M059J (cell line): ENCODE measurements at places on chromosomes 6 and 20. TPM values are rescaled to one million over a fixed set of nuclear protein-coding genes. Genes with fewer than 3 reads are reported as not detected.

RCAN2 gene
- 2.3 and 2.7 TPM in 2 replicates for total RNA-seq

MAPK13 gene
- total RNA-seq: 1.8 and 4.0 TPM in 2 replicates

JPH2 gene
- 16.4 and 39.3 TPM in 2 replicates for total RNA-seq

SLC35D3 gene
- total RNA-seq: not detected in 2 replicates

PAX1 gene
- total RNA-seq: not detected in 2 replicates

SLC16A10 gene
- total RNA-seq: 1.7 and 2.1 TPM in 2 replicates

FILIP1 gene
- total RNA-seq: 0.81 and 1.3 TPM in 2 replicates

HTR1E gene
- total RNA-seq: not detected in 2 replicates

NKX2-4 gene
- total RNA-seq: 0.86 and 1.2 TPM in 2 replicates

- peak; percentile 60 for DNase-seq
These were observed 103.1 kb upstream of the NAA20 start for GRCh38 chr20:19913927-19914614.

- no peak for DNase-seq
These were observed 139.6 kb upstream of the NOX3 start for GRCh38 chr6:155595284-155595683.

GRCh38 chr20:59781226-59781625 lies 152.2 kb downstream of the SYCP2 start:
- DNase-seq: no peak

DNA sequence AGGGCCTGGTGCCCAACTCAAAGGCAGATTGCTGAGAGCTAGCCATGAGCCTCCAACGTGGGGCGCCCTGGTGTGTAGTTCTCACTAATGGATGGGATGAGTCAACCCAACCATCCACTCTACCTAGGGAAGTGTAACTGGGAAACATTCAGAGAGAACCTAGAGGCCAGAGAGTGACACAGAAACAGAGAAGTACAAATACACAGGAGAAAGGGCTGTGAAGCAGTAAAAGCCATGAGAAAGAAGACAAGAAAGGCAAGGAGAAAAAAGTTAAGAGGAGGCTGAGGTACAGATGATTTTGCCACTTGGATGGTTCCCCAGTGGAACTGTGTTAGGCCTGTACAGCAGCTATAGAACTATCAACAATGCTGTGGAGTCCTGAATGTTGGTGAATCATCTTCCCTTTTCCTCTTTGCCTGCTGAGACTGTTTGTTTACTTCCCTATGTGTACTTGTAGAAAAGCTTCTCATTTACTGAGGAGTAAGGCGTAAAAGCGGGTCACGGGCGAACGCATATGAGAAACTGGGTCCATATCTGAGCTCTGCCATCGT lies 39.0 kb downstream of the MAN1A1 start:
- DNase-seq: no peak

GRCh38 chr20:49758781-49759180 lies 45.1 kb upstream of the B4GALT5 start:
- no peak for DNase-seq

GRCh38 chr6:158242071-158242606 lies 70.1 kb upstream of the TULP4 start:
- DNase-seq: no peak

- DNase-seq: peak; percentile 89
These were observed 26.0 kb downstream of the GPX6 start for GRCh38 chr6:28489366-28490204.

DNA sequence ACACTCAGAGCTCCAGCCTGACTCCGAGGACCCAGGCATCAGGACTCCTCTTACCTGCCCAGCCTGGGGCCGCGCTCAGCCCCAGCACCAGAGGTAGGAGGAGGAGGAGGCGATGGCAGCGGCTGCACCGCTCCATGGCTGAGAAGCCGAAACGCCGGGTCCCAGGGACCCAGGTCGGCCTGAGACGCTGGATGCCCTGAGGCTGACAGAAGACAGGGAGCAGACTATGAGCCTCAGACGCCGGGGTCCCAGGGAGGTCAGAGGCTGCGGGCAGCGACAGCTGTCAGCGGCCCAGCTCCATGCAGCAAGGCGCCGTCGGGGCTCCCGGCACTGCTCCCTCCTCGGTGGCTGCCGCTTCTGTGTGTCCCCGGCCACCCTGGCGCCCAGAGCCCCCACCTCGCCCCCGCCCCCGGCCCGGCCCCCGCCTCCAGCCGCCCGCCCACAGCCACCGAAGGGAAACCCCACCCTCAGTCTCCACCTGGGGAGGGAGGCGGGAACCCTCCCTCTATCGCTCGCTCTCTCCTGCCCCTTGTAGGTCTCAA lies at the start of gene COL11A2:
Gene COL11A2 (minus strand): TSS at position 363 of the 542 bp plus-strand sequence. CDS start 227 bp downstream, at position 136.
- DNase-seq: no peak

DNA sequence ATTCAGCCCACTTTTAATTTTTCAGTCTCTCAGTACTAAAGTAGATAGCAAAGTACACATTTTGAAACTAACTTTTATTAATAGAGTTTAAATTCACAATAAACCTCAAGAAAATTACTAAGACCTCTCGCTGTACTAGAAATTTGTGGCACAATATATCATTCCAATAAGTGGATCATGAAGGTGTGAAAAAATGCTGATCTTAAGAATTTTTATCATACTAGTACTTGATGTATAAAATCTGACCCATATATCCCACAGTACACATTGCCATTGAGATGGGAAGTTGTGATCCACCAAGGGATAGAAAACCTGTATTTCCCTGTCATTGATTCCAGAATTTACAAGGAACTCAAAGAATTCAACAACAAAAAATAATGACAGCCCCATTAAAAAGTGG lies 85.7 kb downstream of the DCDC2 start:
- no peak for DNase-seq

GRCh38 chr6:144405163-144405562 lies 120.0 kb downstream of the UTRN start:
- DNase-seq: peak; percentile 21

DNA sequence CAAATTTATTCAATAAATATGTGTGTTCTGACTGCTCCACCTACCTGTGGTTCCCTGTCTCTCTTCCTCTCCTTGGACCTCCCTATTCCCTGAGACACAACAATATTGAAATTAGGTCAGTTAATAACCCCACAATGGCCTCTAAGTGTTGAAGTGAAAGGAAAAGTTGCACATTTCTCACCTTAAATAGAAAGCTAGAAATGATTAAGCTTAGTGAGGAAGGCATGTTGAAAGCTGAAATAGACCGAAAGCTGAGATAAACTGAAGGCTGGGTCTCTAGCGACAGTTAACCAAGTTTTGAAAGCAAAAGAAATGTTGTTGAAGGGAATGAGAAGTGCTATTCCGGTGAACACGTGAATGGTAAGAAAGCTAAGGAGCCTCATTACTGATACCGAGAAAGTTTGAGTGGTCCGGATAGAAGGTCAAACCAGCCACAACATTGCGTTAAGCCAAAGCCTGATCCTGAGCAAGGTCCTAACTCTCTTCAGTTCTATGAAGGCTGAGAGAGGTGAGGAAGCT lies 34.1 kb downstream of the UST start:
- no peak for DNase-seq

GRCh38 chr20:5078399-5078958 lies 41.3 kb downstream of the PCNA start:
- DNase-seq: peak; percentile 63

DNA sequence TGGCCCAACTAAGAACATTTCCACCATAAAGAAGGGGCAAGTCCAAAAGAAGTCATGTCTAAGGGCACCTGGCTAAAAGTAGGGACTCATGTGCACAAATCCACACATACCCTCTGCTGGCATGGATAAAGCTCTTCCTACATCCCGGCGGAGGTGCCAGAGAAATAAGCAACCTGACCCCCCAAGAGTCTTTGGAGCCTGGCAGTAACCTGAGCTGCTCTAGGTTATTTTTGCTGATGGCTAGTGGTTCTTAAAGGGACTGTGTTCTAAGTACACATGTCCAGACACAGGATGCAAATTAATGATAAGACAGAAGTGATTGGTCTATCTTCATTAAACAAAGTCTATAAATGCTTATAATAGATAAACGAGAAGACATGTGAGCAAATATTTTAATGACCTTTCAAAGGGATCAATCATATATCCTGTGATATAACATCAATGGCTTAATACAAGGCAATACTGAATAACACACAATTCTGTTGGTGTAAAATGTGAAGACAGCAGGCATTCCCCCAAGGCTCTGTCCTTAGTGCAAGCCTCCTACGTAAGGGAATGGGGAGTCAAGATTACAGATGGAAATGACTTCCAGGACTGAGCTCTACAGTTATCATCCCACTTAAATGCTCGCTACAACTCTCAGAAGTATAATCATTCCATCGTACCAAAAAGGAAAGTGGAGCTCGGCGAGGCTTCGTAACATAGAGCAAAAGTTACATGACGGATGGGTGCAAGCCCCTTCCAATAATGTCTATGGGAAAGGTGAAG lies 52.5 kb downstream of the HIVEP2 start:
- no peak for DNase-seq

GRCh38 chr6:2020909-2021308 lies 224.5 kb downstream of the GMDS start:
- peak; percentile 66 for DNase-seq

DNA sequence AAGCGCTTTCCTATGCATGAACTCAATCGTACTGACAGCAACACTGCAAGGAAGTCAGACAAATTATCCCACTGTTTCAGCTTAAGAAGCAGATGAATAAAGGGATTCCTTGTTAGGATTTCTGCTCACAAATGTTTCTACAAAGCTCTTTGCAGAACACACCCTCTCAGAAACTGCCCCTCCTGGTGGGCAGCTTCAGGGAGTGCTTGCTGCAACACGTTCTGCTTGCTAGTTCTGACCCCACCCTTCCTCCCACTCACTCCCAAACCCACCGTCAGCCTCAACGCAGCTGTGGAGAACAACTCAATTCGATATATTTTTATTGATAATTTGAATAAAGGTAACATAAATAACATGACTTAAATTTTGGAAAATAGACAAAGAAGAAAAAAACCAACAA lies 250.8 kb upstream of the PRDM1 start:
- peak; percentile 51 for DNase-seq

GRCh38 chr6:12354499-12354898 lies 64.3 kb downstream of the EDN1 start:
- DNase-seq: peak; percentile 25

- peak; percentile 97 for DNase-seq
These were observed 86.3 kb upstream of the CARMIL1 start for GRCh38 chr6:25192590-25193459.

- no peak for DNase-seq
These were observed 2.0 kb downstream of the GLP1R start for GRCh38 chr6:39050453-39051112.

DNA sequence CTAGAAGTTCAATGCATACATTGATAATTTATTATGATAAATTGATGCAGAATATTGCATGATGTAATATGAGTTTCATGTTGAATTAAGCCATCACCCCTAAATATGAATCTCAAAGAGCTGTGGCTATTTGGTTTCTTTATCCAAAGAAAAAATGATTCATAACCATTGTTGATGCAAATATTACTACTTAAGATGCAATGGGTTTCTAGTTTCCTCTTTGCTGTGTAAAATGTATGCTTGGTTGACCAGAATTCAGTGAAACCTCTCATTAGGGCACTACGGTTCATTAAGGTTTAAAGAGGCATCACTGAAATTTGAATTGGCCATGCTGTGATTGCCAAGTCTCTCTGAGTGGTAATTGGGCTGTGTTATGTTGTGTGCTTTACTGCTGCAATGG lies 492.5 kb upstream of the FLRT3 start:
- DNase-seq: no peak

DNA sequence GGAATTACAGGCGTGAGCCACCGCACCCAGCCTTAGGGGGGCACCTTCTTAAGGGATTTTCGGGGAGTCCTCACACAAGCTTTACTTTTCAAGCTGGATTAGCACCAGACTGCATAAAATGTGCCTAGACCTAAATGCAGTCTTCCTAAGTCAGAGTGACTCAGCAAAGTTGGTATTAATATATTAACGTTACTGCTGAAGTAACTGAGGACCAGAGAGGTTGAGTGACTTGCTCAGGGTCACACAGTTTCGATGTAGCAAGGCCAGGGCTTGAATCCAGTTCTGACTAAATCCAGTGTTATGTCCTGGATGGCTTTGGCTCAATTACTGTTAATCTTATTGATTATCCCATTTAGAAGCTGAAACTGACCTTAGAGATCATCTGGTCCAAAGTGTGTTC lies 13.4 kb downstream of the EDEM2 start:
- DNase-seq: no peak

- DNase-seq: peak; percentile 90
These were observed 2.1 kb upstream of the HIVEP2 start for GRCh38 chr6:142946924-142947713.

DNA sequence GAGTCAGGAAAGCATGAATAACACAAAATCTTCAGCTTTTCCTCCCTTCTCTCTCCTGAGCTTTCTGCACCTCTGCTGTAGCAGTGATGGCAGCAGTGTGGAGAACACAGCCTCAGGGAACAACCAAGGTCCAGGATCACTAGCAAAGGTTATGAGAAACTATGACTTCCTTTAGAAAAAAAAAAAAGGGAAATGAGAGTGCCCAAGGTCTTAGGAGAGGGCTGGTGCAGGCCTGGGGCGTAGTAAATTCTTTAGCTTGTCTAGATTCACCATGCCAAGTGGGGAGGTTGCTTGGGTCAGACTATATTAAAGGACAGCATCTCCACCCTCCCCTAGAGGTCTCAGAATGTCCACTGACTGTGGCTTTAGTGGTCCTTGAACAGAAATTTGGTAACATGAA lies 40.4 kb upstream of the POLR1H start:
- no peak for DNase-seq

DNA sequence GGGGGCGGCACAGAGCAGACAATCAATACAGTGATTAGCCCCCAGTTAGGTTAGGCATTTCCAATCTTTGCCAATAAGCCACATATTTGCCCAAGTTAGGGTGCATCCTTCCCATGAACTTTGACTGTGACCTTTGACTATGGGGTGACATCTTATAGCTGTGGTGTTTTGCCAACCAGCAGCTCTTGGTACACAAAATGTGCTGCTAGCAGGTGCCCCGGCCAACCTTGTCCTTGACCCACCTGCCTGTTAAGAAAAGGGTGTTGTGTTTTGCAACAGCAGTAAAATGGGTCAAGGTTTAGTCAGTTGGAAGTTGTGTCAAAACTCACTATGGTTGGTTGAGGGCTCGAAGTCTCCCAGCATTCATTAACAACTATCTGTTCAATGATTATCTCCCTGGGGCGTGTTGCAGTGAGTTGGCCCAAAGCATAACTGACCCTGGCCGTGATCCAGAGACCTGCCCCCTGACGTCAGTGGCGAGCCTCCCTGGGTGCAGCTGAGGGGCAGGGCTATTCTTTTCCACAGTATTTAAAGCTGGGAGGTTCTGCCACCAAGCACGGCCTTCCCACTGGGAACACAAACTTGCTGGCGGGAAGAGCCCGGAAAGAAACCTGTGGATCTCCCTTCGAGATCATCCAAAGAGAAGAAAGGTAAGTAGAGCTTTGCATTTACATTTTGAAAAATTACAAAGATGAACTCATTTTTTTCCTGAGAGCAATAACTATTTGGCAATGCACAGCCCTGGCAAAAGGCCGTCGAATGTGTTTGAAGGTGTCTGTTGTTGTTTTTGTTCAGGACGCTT lies at the start of gene PCK1:
Gene PCK1 (plus strand): TSS at position 557 of the 802 bp plus-strand sequence. CDS start 302 bp downstream, outside the sequence.
- DNase-seq: peak; percentile 17

DNA sequence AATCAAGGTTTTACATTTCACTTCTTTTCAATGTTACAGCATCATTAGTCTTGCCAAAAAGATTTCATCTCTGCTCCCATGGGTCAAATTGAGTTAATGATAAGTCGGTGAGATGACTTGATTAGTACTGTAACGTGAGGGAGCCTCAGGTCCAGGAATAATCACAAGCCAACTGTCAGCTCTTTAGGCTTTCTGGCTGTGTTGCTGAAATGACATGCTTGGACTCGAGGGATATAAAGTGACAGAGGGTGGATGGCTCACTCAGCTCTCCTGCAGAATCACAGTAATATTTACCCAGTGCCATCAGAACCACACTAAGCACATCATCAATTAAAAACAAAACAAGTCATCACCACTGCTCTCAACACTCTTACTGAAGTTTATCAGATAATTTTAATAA lies 196.2 kb upstream of the THEMIS start:
- no peak for DNase-seq
